CD4-positive, alpha-beta memory T cell (primary cell): ENCODE measurements at places on chromosomes 2 and 18.
A peak's percentile ranks its signal among the peaks of the same experiment; 100 is the strongest.

DNA sequence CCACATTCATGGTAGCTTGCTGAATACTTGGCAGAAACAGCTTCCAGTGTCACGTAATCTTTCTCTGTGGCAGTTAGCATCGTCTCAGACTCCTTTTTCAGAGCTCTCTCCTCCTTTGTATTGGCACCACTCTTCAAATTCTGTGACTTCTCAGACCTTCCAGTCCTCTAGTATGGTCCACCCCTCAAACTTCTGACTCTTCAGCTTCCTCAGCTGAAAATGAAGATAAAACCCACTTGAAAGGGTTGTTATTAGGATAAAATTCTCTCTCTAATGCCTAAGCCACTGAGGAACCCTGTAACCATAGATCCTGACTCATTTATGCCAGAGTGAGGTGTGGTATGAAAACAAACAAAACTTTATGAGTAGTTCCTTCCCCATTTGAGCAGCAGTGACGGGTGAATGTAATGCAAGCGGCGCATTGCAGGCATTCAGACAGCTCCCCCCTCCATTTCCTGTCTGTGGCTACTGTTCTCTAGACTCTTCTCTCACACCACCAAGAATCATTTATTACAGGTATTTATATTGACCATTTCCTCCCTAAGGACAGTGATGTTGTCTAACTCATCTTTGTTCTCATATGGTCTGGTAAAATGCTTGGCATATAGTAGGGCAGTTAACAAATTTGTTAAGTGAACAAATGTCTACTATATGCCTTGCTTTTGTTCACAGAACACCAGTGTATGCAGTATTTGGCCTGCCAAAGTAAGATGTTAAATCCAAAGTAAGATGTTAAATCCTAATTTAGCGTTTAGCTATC, 35.3 kb downstream of the GALNT1 start:
- DNase-seq: peak; percentile 80

- DNase-seq: no peak
Observed at GRCh38 chr18:24868760-24869237, 408.4 kb downstream of the HRH4 start.

- no peak for DNase-seq
Observed at GRCh38 chr2:220966636-220967035, 605.5 kb downstream of the EPHA4 start.

DNA sequence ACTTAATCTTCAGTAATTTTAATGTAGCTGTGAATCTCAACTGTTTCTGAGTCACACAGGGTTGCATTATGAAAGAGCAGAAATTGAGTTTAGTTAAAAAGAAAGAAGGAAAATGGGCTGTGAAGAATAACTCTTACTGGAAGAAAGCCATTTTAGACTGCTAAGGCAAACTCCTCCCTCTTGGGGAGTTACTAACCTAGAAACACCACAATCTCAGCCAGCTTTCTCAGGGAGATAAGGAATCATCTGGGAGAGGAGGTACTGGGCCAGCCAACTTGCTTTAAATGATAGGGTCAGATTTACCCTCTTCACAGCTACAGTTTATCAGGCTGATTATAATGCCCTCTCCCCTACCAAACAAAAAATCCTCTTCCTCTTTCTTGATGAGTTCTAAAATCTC, 119.5 kb downstream of the CCDC148 start:
- DNase-seq: no peak

- DNase-seq: no peak
Observed at GRCh38 chr2:10332402-10333246, 29.9 kb downstream of the HPCAL1 start.

DNA sequence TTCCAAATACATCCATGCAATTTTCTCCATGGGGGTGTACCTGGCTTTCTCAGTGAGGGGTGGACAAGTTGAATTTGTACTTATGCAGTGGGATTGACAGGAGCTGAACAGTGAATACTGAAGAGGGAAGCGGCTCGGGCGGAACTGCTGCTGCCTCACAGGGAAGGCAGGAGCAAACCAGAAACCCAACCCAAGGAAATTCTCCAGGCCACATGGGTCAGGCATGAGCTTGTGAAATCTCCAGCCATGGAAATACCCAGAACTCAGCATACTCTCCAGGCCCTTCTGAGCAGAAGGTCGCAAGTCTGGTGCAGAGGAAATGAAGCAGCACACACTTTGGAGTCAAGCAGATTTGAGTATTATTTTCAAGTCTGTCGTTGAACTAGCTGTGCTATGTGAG, 26.5 kb upstream of the INO80C start:
- no peak for DNase-seq

DNA sequence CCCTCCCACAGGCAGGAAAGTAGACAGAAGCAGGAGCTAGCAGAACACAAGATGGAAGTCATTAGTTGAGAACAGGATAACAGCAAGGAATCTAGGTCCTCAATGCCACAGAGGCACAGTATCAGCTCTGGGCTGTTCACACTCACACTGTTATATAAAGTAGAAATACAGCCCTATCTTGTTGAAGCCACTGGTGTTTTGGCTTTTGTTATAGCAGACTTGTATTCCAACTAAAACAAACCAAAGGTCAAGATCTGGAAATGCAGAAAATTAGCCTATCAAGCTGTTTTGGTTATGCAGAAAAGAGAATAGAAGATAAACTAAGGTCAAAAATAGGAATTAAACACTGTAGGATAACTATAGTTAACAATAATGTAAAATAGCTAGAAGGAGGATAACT, 37.5 kb upstream of the L3MBTL4 start:
- DNase-seq: no peak

- DNase-seq: no peak
Observed at GRCh38 chr2:88053296-88053695, 2.3 kb downstream of the KRCC1 start.

GRCh38 chr2:160670618-160671017, 177.0 kb upstream of the RBMS1 start:
- no peak for DNase-seq

DNA sequence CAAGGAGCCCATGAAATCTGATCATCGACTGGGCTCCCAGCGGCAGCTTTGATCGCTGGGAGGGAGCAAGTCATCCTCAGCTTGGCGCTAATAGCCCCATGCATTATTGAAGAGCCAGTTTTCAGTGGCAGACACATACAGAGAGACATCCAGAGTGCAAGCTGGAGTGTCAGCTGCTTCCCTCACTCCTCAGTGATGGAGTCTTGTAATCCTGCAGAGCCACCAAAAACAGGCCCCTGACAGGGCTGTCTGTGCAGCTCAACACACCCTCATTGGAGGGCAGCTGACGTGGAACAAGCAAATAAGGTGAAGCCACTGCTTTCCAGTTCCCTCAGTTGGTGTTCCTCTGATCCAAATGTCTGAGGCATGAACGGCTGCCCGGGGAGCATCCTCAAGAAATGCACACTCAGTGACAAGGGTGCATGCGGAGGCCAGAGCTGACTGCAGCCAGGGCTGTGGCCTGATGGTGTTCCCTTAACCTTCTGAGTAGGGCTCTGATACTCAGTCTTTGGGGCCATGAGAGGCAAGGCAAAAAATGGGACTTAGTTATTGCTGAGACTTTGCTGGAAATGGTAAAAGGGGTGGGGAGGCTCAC, 97.4 kb downstream of the RHOB start:
- no peak for DNase-seq

- DNase-seq: peak; percentile 31
Observed at GRCh38 chr2:189287982-189288521, 108.5 kb upstream of the COL5A2 start.

- no peak for DNase-seq
Observed at GRCh38 chr2:195620501-195620900, 36.5 kb upstream of the SLC39A10 start.

GRCh38 chr2:218129458-218130135, 3.8 kb downstream of the CXCR2 start:
- no peak for DNase-seq

GRCh38 chr2:217835931-217836891, 166.6 kb downstream of the TNS1 start:
- DNase-seq: no peak

GRCh38 chr2:88684519-88684918, 7.0 kb upstream of the RPIA start:
- no peak for DNase-seq

DNA sequence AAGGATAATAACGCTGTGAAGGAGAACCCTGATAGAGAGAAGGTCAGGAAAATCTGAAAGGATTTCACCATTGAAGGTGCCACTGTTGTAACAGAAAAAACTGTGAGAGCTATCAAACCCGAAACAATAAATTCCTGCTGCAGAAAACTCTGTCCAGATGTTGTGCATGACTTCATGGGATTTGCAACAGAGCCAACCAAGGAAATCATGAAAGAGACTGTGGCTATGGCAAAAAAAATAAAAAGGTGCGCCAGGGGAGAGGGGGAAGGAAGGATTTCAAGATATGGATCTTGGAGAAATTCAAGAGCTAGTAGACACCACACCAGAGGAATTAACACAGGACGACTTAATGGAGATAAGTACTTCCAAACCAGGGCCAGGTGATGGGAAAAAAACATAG, 88.0 kb downstream of the LDLRAD4 start:
- no peak for DNase-seq

GRCh38 chr18:80175451-80176204, 66.6 kb downstream of the ADNP2 start:
- DNase-seq: peak; percentile 78

DNA sequence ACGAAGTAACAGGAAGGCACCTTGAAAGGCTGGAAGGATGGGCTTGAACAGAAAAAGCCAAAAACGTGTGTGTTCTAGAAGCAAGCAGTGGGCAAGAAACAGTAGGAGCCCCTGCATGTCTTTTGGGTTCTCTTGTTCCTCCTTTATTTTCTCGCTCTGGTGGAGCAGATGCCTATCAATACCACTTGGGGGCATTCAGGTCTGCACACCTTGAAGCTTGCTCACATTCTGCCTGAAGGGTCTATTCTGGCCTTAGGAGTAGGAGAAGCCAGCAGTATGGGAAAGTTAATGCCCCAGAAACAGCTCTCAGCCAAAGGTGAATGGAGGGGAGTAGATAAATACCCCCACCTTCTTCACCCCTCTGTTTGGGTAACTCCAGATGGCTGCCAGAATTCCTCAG, 204.5 kb downstream of the TXNL1 start:
- no peak for DNase-seq

DNA sequence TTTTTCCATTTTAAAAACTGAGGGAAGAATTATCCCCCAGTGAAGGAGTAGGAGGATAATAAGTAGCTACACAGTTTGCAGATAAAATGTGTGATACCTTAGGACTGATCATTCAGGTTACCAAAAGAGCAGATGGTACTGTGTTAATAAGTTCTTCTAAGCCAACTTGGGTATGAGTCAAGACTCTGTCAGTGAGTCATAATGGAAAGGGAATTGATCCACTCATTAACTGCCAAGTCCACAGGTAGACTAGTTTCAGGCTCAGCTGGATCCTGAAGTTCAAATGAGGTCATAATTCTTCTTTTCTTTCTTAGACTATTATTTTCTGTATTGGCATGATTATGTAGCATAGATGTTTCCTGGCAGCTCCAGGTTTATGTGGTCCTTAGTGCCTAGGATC, 142.4 kb upstream of the ALPP start:
- no peak for DNase-seq
